Upper lobe of left lung (tissue), 6 donors: ENCODE measurements at places on chromosomes 4 and X. TPM values are rescaled to one million over a fixed set of nuclear protein-coding genes. Genes with fewer than 3 reads are reported as not detected.

GRCh38 chr4:153788051-153788412, 851 bp downstream of the SFRP2 start:
- DNase-seq, result no peak

DNA sequence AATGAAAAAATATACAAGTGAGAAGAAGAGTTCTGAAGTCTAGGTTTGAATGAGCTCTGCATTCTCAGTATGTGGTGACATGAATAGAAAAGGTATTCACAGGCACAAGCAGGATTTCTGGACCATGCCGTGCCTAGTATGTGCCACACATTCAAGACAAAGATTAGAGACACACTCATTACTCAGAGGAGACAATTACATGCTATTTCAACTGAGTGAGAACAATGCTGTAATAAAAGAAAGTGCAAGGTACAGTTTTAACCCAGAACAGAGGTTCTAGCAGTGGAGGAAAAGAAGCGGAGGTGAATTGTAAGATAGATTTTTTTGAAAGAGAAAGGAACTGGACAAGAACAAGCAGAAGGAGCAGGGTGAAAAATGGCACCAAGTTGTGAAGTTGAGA, 121.0 kb upstream of the RASGEF1B start:
- DNase-seq, result no peak

- no peak for DNase-seq
Measured at GRCh38 chrX:133359466-133359865, 55.8 kb downstream of the GPC4 start.

SSX2 gene
- total RNA-seq, result not detected

DNA sequence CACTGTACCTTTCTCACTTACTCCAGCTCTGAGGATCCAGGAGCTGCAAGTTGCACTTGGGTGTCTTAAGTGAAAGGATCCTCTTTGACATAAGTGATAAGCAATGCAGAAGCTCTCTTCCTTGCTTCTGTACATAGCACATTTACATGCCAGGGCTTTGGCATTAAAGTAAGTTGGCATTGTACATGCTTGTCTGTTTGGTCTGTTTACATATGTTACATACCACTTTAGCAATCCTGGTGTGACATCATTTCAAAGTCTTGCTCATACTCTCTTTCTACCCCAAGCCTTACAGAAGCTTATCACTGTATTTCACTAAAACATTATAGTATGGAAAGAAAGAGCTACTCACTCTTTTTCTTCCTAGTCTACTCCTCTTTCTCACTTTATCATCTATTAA, 2548.3 kb downstream of the ARAP2 start:
- DNase-seq, result no peak

GRCh38 chrX:137067147-137067546, 33.4 kb upstream of the GPR101 start:
- no peak for DNase-seq

SRPX gene
- 76.6 TPM for total RNA-seq

RAB41 gene
- not detected for total RNA-seq

DNA sequence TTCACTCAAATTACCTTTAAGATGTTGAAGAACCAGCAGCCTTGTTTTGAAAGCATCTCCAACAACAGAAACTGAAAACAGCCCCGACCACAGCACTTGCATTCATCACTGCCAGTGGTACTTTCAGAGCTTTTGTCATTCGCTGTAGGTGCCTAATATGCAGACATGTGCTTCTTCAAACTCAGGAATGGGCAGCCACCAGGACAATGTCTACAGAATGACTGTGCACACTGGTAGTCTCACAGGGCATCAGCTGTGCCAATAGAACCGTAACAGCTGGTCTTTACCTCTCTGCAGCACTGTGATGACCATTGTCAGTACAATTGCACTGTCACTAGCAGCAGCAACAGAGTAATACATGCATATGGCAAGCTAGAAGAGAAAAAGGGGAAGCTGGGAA, 1149.7 kb downstream of the STPG2 start:
- DNase-seq, result no peak

- DNase-seq, result no peak
Measured at GRCh38 chrX:38678821-38679220, 117.5 kb downstream of the TSPAN7 start.

IL13RA1 gene
- 67.3 TPM for total RNA-seq

DNA sequence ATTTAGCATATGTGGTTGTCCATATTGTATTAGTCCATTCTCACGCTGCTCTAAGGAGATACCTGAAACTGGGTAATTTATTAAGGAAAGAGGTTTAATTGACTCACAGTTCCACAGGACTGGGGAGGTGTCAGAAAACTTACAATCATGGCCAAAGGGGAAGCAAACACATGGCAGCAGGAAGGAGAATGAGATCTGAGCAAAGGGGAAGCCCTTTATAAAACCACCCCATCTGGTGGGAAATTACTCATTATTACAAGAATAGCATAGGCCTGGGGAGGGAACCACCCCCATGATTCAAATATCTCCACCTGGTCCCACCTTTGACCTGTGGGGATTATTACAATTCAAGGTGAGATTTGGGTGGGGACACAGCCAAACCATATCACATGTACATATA, 122.6 kb upstream of the ANK2 start:
- no peak for DNase-seq

NUP62CL gene
- total RNA-seq, result 1.5 TPM

- DNase-seq, result no peak
Measured at GRCh38 chr4:153223930-153224329, 19.7 kb downstream of the TRIM2 start.

- no peak for DNase-seq
Measured at GRCh38 chr4:52251864-52252263, 200.8 kb downstream of the SPATA18 start.

DNA sequence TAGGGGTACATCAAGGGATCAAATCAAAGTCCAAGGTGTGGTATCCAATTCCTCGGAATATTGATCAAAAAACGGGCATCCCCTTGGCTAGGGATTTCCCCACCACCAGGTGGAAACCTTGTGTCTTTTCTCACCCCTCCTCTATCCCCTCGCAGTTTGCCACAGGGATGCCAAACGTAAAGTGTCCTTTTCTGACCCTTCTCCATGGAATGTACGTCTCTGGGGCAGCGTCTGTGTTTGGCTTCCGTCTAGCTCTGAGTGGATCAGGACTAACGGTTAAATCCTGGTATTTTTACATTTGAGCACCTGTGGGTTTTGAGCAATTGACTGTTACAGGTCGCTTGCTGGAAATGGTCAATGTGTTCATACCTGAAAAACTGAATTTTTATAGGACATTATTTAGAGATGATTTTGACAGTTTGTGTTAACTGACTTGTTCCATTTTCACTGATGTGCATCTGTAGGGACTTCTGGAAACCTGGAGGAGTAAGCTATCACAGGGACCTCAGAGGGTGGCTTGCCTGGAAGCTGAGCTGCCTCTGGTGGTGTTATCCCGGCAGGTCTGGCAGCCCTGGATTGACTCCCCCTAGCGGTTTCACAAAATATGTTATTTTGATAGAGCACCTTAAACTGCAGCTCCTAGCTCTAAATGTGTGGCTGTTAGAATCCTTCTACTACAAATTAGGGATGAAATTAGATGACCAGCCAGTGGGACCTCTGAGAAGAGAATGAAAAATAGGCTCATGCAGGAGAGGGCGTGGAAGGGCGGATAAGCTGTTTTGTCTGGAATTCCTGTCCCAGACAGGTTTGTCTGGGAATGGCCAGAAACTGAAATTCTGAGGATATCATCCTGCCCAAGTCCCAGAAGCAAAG, 8.8 kb upstream of the MGST2 start:
- DNase-seq, result peak; percentile 69

GRCh38 chr4:141124224-141124623, 9.0 kb downstream of the RNF150 start:
- DNase-seq, result no peak

- DNase-seq, result no peak
Measured at GRCh38 chrX:153450114-153450948, 4.5 kb upstream of the TREX2 start.

APLN gene
- total RNA-seq, result 1.7 TPM

DNA sequence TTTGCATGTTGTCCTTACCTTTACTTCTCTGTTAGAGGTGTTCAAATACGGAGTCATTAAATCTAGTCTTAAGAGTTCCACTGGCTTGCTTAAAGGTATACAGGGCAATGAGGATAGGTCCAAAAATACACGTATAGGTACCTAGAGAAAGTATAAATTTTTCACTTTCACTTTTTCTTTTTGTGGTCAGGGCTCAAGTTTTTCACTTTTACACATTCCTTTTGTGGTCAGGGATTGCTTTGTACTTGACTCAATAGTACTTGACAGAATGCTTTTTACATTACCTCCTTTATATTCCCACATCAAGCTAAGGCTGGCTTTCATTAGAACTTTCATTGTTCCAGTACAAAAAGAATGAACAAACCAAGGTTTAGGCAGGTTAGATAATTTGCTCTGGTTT, 21.7 kb downstream of the TMEM184C start:
- no peak for DNase-seq

DNA sequence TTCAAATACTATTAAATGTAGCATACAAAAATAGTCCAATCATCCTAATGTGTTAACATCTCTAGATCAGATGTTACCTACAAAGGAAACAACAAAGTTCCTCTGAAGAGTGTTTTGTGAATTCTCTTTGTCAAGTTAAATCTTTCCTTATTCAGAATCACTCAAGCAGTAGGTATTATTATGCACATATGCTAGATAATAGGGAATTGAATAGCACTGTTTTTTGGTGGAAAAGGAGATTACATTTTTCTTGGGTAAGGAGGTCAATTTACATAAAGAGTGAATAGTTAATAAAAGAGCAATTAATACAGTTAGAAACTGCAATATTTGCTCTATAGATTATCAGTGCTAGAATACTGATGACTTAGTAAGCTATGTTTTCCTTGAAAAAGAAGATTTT, 130.7 kb downstream of the BTC start:
- no peak for DNase-seq

DNA sequence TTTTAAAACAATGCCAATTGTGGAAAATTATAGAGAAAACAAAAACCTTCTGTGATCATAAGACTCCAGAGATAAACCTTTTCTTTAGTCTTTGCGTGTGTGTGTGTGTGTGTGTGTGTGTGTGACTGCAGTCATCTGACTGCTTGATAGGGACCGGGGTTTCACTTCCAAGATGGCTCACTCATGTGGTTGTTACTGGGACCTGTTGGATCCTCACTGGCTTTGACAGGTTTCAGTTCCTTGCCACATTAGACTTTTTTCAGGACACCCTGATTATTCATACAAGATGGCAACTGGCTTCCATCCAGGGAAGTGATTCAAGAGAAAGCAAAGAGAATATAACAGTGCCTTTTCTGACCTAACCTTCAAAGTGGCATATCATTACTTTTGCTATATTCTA, 21.9 kb upstream of the MAD2L1 start:
- no peak for DNase-seq

DNA sequence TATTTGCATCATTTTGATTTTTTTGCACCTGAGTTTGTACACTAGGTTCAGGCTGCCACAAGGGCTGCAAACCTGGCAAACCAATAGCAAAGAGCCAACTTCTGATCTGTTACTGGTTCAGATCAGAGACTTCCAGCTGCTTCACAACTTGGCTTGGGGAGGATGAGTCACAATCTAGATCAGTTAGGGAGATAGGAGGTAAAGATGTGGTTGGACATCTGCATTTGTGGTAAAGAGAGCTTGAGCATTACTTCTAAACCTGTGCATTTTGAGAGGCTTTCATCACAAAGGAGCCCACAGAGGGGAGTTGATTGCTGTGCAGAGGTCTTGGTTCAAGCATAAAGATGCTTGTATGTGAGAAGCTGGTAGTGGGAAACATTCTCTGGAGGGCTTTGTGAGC, 34.5 kb downstream of the LINC00632 start:
- no peak for DNase-seq

GRCh38 chrX:12686331-12686730, 104.9 kb upstream of the PRPS2 start:
- DNase-seq, result no peak

GRCh38 chrX:123077631-123078030, 106.4 kb upstream of the GRIA3 start:
- no peak for DNase-seq

PDCL2 gene
- total RNA-seq, result not detected

BCAP31 gene
- total RNA-seq, result 236 TPM

DNA sequence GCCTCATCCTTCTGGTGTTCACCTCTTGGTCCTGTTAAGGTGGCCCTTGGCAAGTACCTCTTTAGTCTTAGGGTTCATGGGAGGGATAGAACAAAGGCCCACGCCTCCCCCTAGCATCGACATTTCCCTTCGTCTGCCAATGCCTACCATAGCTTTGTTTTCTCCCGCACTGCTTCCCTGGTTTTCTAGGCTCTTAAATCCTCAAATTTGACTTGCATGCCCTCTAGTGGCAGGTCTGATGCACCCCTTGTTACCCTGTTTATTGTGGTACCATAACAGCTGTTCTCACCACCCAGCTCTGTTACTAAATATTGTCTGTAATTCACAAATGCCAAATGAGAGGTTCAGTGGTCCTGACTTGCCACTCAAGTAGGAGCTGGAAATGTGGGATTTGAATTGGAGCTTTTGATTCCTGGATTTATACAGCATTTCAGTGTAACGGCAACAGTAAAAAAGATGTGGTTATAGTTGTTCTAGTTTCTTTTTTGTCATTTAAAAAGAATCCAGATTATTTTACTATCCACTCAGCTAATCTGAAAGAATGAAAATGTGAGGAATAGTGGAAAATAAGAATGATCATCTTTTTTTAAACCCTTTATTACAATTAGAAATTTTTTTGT, 100.1 kb downstream of the REPS2 start:
- peak; percentile 62 for DNase-seq

DNA sequence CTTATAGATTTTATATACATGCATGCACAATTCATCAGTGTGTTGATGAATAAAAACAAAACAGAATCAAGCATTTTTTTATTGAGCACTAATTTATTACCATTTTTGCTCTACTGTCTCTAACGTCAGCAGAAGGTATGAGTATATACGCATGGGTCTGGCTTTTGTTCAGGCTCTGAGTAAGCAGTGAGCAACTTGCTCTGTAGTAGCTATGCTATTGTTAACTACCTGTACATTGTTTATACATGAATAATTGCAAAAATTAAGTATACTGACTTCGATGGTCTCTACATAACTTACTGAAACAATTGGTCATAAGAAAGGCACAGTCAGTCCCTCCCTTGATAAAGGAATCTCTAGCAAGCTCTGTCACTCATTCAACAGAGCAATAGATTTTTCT, 122.9 kb downstream of the RS1 start:
- DNase-seq, result no peak

GRCh38 chr4:35604724-35605123, 639.6 kb downstream of the ARAP2 start:
- DNase-seq, result no peak

DNA sequence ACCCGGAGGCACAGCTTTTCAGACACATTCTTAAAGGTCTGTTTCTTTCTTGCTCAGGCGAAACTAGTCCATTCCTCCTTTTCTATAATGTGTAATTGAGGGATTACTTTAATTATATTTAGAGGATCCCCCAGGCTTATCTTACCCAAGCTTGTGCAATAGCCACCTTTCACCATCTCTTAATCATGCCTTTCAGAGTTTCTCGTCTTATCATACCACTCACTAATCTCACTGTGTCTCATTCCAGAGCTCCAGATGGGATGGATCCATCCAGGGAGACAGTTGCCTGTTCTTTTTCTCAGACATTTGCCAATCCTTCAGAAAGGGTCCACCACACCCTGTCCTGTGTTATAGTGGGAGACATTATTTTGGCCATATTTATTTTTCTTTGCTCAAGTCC, 12.5 kb downstream of the SPARCL1 start:
- DNase-seq, result no peak

- no peak for DNase-seq
Measured at GRCh38 chr4:10691651-10692050, 7.1 kb upstream of the CLNK start.
